ENCODE measurements at places on chromosomes 3 and 15. TPM values are rescaled to one million over a fixed set of nuclear protein-coding genes. Genes with fewer than 3 reads are reported as not detected.
A peak's percentile ranks its signal among the peaks of the same experiment; 100 is the strongest.

DNA sequence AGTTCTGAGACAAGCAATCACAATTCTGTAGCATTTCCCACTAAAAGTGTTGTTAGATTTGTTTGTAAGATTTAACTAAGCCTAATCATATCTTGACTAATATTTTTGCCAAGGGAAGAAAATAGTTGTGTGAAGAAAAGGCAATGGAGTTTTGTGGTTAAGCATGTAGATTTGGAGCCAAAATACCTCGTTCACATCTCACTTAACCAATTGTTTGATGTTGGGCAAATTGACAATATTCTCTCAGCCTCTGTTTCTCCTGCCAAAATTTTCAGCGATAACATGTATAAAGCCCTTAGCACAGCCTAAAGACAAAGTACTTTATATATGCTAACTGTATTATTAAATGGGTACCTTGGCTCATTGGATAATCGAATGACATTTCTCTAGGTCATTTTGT lies 20.5 kb upstream of the CDIN1 start:
- H3K4me1 ChIP-seq = no peaks in the 10 kb centered on the region
- DNase-seq = peak; percentile 51
- no peaks in the 10 kb centered on the region for H3K27me3 ChIP-seq
- H3K27ac ChIP-seq = no peak overlapping the region
- no peak overlapping the region for H3K4me3 ChIP-seq
- H3K36me3 ChIP-seq = no peaks in the 10 kb centered on the region

DNA sequence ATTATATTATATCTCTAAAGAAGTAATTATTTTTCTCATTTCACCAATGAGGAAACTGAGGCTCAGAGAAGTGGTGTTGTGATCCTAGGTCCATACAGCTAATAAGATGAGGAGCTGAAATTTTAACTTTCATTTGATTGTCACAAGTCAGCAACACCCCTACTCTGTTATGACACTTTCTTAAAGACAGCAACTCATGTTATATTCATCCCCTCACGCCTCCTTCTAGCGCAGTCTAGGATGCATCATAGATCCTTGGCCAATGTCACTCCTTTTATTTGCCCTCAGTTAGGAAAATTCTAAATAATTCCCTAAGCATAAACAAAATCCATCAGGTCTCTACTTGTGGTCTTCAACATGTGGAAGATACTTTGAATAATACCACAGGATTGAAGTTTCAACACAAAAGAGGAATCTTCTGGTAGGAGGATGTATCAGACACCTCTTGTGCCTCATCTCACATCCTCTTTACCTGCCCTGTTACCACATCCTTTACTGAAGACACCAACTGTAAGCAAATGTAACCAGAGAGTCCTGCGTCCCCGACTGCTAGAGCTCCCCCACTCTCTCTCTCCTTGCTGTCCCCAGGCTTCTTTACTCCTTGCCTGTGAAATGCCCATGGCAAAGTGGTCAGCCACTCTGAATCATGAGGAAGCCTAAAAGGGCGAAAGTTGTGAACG lies 53.7 kb downstream of the TRIM42 start:
- H3K4me3 ChIP-seq = no peak overlapping the region
- no peak for DNase-seq
- H3K27me3 ChIP-seq = peaks cover 3% of the 10 kb centered on the region
- no peaks in the 10 kb centered on the region for H3K36me3 ChIP-seq

GRCh38 chr3:190577225-190577624 lies 63.3 kb downstream of the IL1RAP start:
- H3K36me3 ChIP-seq = no peaks in the 10 kb centered on the region
- H3K4me1 ChIP-seq = peaks cover 6% of the 10 kb centered on the region
- H3K27ac ChIP-seq = no peak overlapping the region
- H3K27me3 ChIP-seq = no peaks in the 10 kb centered on the region

Gene ADIPOQ
- not detected for total RNA-seq

DNA sequence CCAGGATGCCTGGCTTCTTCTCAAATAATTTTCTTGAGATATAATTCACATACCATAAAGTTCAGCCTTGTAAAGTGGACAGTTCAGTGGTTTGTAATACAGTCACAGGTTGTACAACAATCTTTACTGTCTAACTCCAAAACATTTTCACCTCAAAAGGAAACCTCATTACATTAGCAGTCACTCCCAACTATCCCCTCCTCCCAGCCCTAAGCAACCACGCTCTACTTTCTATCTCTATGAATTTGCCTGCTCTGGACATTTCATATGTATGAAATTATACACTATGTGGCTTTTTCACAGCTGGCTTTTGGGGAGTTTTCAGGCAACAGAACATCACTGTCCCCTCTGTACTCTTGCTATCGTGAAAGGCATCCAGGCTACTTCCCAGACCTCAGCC lies 17.5 kb downstream of the TGM5 start:
- H3K36me3 ChIP-seq = no peaks in the 10 kb centered on the region
- H3K4me3 ChIP-seq = no peak overlapping the region
- peak; percentile 50 for DNase-seq
- peak overlapping the region; percentile 79 for H3K27ac ChIP-seq

DNA sequence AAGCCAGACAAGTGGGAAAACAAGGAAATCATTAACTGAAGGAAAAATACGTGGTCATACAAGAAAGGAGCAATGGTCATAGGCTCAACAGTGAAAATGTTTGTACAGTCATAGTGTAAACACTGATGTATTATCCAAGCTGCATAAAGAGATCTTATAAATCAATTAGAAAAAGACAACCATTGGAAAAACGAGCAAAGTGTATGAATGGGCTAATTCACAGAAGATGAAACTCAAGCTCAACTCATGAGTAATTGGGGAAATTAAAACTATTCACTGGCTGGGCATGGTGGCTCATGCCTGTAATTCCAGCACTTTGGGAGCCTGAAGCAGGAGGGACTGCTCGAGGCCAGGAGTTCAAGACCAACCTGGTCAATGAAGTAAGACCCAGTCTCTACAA lies 6.4 kb upstream of the IGF2BP2 start:
- H3K27ac ChIP-seq = no peak overlapping the region
- no peaks in the 10 kb centered on the region for H3K27me3 ChIP-seq
- DNase-seq = no peak
- peaks cover 6% of the 10 kb centered on the region for H3K4me1 ChIP-seq
- H3K4me3 ChIP-seq = no peak overlapping the region
- no peaks in the 10 kb centered on the region for H3K36me3 ChIP-seq

DNA sequence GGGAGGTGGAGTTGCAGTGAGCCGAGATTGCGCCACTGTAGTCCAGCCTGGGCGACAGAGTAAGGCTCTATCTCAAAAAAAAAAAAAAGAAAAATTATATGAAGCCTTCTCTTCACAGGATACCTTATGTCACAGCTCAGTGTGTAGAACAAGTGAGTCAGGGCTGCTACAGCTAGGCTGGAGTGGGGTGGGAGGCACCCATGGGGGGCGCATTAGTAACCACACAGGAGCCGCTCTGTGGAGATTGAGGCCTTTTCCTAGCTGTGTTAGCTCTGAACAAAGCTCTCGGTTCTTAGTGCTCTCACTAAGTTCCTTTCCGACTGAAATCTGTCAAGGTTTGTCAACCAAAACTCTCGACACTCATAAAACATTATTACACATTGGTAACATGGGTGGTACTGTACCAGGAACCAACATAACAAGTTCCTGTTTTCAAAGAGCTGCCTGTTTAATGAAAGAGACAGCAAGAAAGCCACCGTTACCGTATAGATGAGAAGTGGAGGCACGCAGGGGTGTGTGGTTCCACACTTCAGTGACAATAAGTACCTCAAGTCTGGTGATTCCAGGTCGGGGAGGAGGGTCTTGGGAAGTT lies 4.5 kb downstream of the LRRC31 start:
- H3K4me1 ChIP-seq = no peaks in the 10 kb centered on the region
- H3K27me3 ChIP-seq = no peaks in the 10 kb centered on the region
- no peak overlapping the region for H3K4me3 ChIP-seq
- no peak for DNase-seq
- no peaks in the 10 kb centered on the region for H3K36me3 ChIP-seq

Gene CCR8
- not detected for total RNA-seq

Gene CAND2
- total RNA-seq = 3.8 TPM

- no peak overlapping the region for H3K4me3 ChIP-seq
- no peaks in the 10 kb centered on the region for H3K27me3 ChIP-seq
- no peak for DNase-seq
- H3K27ac ChIP-seq = no peak overlapping the region
Measured at GRCh38 chr3:143433787-143434378, 314.3 kb downstream of the CHST2 start.

DNA sequence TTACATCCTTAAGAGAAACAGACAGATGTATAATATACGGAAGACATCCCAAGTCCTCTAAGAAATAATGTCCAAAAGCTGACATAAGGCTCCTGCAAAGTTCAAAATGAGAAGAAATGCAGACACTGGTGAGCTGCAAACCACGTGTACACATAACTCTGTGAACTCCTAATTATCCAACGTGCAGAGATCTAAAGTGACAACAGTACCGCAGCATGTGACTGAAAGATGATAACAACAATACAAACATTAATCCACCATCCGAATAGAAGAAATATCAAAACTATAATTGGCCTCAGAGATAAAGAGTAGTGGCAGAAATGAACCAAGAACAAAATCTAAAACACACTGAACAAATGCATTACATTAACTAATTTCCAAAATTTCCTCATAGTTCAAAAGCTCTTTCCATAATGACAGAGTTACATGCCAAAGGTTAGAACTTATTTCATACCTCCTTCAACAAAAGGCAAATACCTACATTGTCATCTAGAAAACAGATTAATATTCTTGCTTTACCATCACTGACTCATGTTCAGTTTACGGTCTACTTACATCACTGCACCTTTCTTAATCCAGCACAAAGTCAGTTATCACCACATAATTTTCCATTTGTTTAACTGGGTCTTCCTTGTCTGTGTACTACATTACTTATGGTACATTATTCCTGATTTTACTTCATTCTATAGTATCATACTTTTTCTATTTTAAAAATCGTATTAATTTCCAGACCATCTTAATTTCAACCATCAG lies 2.2 kb downstream of the PDCD10 start:
- no peak overlapping the region for H3K27ac ChIP-seq
- no peaks in the 10 kb centered on the region for H3K27me3 ChIP-seq
- no peak for DNase-seq
- H3K4me1 ChIP-seq = peaks cover 14% of the 10 kb centered on the region
- no peak overlapping the region for H3K4me3 ChIP-seq

DNA sequence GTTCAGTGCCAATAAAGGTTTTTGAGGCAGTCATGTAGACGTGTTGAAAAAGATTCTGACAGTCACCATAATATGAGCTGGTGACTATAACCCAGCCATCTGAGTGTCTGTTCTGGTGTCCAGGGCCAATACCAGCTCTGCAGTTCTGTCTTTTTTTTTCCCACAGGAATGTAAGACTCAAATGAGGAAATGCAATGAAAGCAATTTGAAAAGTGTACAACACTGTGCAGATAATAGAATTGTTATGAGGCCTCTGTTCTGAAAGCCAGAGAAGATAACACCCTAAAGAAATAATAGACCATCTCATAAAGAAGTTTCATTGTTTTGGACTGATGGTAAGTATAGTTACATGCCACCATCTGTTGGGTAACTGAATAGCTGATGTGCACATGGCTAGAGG lies 57.1 kb downstream of the CLDN1 start:
- H3K27me3 ChIP-seq = no peaks in the 10 kb centered on the region
- H3K4me1 ChIP-seq = peaks cover 3% of the 10 kb centered on the region
- no peaks in the 10 kb centered on the region for H3K36me3 ChIP-seq
- no peak overlapping the region for H3K27ac ChIP-seq

- DNase-seq = no peak
- no peaks in the 10 kb centered on the region for H3K36me3 ChIP-seq
- peaks cover 3% of the 10 kb centered on the region for H3K27me3 ChIP-seq
- no peak overlapping the region for H3K27ac ChIP-seq
- no peaks in the 10 kb centered on the region for H3K4me1 ChIP-seq
- no peak overlapping the region for H3K4me3 ChIP-seq
Measured at GRCh38 chr3:157631478-157631877, 128.3 kb upstream of the VEPH1 start.

DNA sequence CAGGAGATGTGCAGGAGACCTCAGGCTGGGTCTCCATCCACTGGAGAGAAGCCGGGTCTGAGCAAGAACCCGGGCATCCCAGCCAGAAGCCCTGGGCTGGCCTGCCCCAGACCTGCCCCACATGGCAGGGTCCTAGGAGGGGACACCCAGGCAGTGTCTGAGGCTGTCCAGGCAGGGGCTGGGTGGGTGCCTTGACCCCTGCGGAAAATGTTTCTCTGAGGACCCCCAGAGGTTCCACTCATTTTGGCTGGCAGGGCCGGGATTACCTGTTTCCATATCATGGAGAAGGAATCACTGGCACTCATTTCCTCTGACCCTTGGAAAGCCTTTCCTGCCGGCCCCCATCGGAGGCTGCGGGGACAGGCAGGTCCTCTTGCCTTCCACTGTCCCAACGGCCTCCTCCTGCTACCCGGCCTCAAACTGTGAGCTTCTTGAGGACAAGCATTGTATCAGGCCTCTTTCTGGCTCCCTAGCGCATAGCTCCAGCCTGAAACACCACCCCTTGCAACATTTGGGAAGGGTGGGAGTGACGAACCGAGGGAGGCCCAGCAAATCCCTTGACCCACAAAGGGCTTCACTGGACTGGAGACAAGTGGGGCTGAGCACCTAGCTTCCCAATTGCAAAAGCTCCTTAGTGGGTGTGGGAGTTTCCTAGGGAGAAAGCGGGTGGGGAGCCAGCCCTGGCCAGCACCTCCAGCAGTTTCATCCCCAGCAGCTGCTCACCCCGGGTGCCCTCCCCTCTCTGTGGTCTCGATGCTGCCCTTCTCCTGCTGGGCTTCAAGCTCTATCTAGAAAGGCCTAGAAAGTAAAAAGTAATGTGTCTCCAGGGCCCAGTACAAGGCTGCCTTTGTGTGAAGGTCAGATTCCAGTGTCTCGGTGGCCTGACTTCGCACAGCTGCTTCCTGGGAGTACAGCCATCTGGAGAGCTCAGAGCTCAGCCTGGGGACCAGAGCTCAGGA lies 29.7 kb downstream of the ACSBG1 start:
- peaks cover 11% of the 10 kb centered on the region for H3K4me1 ChIP-seq
- no peak for DNase-seq
- no peak overlapping the region for H3K27ac ChIP-seq
- peaks cover 8% of the 10 kb centered on the region for H3K27me3 ChIP-seq
- no peak overlapping the region for H3K4me3 ChIP-seq

DNA sequence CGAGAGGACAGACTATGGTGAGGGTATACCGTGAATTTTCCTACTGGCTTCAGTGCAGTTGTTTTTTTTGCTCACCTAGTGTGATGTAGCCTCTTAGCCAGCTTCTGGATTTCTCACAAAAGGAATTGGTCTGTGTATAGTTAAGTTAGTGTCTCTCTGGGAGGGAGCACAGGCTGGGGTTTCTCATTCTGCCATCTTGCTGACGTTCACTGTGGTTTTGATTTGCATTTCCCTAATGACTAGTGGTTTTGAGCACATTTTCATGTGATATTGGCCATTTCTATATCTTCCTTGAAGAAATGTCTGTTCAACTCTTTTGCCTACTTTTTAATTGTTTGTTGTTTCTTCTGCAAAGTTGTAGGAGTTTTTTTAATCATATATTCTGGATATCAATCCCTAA lies 2.2 kb upstream of the CD86 start:
- H3K27me3 ChIP-seq = no peaks in the 10 kb centered on the region
- no peaks in the 10 kb centered on the region for H3K4me1 ChIP-seq
- no peak overlapping the region for H3K27ac ChIP-seq
- H3K36me3 ChIP-seq = no peaks in the 10 kb centered on the region
- no peak overlapping the region for H3K4me3 ChIP-seq
